ENCODE measurements at places on chromosomes 16 and 17. TPM values are rescaled to one million over a fixed set of nuclear protein-coding genes. Genes with fewer than 3 reads are reported as not detected.
A peak's percentile ranks its signal among the peaks of the same experiment; 100 is the strongest.

GRCh38 chr17:5438716-5439445 is at the start of gene C1QBP:
Gene C1QBP, minus strand, starts transcription at chr17:5439155. Its CDS starts 82 bp downstream, at chr17:5439073.
- peak; percentile 97 for DNase-seq

GRCh38 chr17:79561486-79562133 is 49.2 kb downstream of the RBFOX3 start:
- no peak for DNase-seq

CLEC18A gene
- polyA plus RNA-seq = 0.14 TPM

CPSF4L gene
- polyA plus RNA-seq = not detected

- DNase-seq = no peak
Measured at GRCh38 chr17:49067163-49067562, 65.4 kb upstream of the B4GALNT2 start.

TAC4 gene
- polyA plus RNA-seq = not detected
